Activated naive CD8-positive, alpha-beta T cell treated with anti-CD3 and anti-CD28 coated beads for 36 hours (primary cell): ENCODE measurements at places on chromosomes 2 and 18. TPM values are rescaled to one million over a fixed set of nuclear protein-coding genes. Genes with fewer than 3 reads are reported as not detected.

Gene DOK6
- total RNA-seq: not detected

Gene SCN1A
- total RNA-seq: not detected

Gene CFAP210
- total RNA-seq: not detected

Gene CTDSP1
- total RNA-seq: 73.5 TPM

Gene TTC39C
- 43.8 TPM for total RNA-seq

Gene POLR1A
- total RNA-seq: 56.0 TPM

Gene ANKRD23
- 3.2 TPM for total RNA-seq

Gene TMEM17
- 0.25 TPM for total RNA-seq

DNA sequence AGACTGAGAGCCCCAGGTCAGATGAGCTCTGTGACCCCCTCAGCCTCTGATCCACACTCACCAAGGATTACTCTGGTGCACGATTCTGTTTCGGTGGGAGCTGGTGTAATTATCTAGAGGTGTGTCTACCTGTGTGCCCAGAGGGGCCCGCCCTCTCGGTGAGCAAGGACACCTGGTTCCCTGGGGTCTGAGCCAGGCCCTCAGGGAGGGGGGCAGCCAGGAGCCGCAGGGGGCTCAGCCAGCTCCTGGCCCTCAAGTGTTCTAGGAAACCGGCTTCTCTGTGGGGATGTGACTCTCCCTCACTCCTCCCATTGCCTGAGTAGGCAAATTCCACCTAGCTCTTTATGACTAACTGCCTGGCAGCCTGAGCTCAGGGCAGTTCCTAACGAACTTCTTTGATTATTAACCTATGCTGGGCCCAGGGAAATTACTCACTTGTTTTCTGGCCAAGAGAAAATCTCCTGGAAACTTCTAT, 17.4 kb downstream of the AGAP1 start:
- H3K4me1 ChIP-seq: no peaks in the 10 kb centered on the region
- H3K27ac ChIP-seq: no peak overlapping the region
- H3K27me3 ChIP-seq: peaks cover 18% of the 10 kb centered on the region

- no peak for DNase-seq
- no peak overlapping the region for H3K27ac ChIP-seq
- no peak overlapping the region for H3K4me3 ChIP-seq
- peaks cover 24% of the 10 kb centered on the region for H3K4me1 ChIP-seq
These were observed 91.6 kb downstream of the EHBP1 start for GRCh38 chr2:62797107-62797506.

GRCh38 chr2:69615078-69615625, 28.4 kb downstream of the AAK1 start:
- no peak overlapping the region for H3K4me3 ChIP-seq
- peaks cover 41% of the 10 kb centered on the region for H3K4me1 ChIP-seq
- H3K27me3 ChIP-seq: no peaks in the 10 kb centered on the region
- DNase-seq: no peak

GRCh38 chr2:240638512-240639160, 13.4 kb downstream of the GPR35 start:
- no peaks in the 10 kb centered on the region for H3K4me1 ChIP-seq
- H3K27me3 ChIP-seq: no peaks in the 10 kb centered on the region
- no peaks in the 10 kb centered on the region for H3K36me3 ChIP-seq
- H3K27ac ChIP-seq: no peak overlapping the region
- H3K4me3 ChIP-seq: no peak overlapping the region

- no peaks in the 10 kb centered on the region for H3K4me1 ChIP-seq
- no peak overlapping the region for H3K4me3 ChIP-seq
- no peaks in the 10 kb centered on the region for H3K36me3 ChIP-seq
- no peak for DNase-seq
- H3K27ac ChIP-seq: no peak overlapping the region
These were observed 190.7 kb downstream of the ZBTB7C start for GRCh38 chr18:48218285-48219022.

DNA sequence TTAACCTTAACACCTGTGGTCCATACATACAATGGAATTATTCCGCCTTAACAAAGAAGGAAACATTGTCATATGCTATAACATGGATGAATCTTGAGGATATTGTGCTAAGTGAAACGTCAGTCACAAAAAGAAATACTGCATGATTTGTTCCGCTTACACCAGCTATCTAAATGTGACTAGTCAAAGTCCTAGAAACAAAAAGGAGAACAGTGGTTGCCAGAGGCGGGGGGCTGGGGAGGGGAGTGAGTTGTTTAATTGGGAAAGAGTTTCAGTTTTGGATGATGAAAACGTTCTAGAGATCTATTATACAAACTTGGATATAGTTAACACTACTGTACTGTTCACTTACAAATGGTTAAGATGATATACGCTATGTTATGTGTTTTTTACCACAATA, 72.0 kb downstream of the SPRED2 start:
- no peak overlapping the region for H3K27ac ChIP-seq
- H3K36me3 ChIP-seq: no peaks in the 10 kb centered on the region
- DNase-seq: no peak

- no peak overlapping the region for H3K4me3 ChIP-seq
- no peak for DNase-seq
- H3K27me3 ChIP-seq: peaks cover 5% of the 10 kb centered on the region
- H3K36me3 ChIP-seq: no peaks in the 10 kb centered on the region
- H3K4me1 ChIP-seq: no peaks in the 10 kb centered on the region
- no peak overlapping the region for H3K27ac ChIP-seq
These were observed 314.0 kb upstream of the ID2 start for GRCh38 chr2:8367833-8368232.

GRCh38 chr2:33670392-33670937, 71.4 kb upstream of the FAM98A start:
- no peaks in the 10 kb centered on the region for H3K36me3 ChIP-seq
- no peaks in the 10 kb centered on the region for H3K4me1 ChIP-seq
- no peak for DNase-seq
- no peak overlapping the region for H3K27ac ChIP-seq
- no peak overlapping the region for H3K4me3 ChIP-seq

DNA sequence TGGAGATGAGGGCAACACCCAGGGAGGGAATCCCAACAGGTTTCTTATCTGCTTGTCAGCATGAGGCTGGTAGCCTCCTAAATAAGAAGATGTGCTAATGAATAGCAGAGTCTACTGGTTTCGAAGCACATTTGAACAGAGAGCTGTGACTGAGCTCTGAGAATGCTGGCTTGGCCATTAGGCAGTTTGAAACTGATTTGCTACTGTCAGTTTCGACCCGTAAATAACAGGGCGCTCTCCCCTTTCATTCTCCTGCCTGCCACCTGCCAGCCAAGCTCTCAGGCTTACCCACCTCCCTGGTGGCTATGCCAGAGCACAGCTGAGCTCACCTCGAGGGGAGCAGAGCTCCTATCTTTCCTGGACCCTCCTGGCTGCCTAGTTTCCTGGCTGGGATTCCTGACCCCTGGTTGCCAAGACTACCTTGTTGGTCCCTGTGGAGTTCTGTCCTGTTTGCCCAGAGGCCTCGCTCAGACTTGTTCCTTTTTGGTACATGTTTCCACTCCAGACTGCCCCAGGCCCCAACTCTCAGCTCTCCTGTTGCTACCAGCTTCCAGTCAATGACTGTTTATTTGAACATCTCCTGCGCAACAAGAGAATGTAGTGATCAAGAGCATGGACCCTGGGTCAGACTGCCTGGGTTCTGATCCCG, 102.3 kb upstream of the ALPP start:
- H3K4me1 ChIP-seq: peaks cover 5% of the 10 kb centered on the region
- no peaks in the 10 kb centered on the region for H3K27me3 ChIP-seq
- H3K36me3 ChIP-seq: peaks cover 26% of the 10 kb centered on the region
- H3K4me3 ChIP-seq: no peak overlapping the region
- H3K27ac ChIP-seq: no peak overlapping the region

GRCh38 chr2:98468621-98469236, 24.1 kb downstream of the INPP4A start:
- H3K4me1 ChIP-seq: peaks cover 91% of the 10 kb centered on the region
- DNase-seq: peak; percentile 71
- peak overlapping the region; percentile 84 for H3K27ac ChIP-seq

DNA sequence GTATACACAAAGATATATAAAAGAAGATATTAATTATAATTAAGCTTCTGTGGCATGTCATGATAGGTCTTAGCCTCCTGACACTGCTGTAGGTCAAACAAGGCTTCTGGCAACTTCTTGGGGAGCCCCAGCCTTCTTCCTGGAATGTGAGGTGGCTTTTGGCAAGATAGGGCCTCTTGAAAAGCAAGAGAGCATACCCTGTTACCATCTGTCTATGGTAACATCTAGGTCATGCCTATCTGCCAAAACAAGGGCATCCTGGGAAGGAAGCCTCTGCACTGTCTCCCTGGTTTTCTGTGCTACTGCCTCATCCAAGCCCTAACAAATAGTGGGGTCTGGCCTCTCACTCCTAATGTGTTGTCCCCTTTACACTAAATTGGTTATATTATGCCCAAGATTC, 70.9 kb downstream of the CCDC148 start:
- no peaks in the 10 kb centered on the region for H3K36me3 ChIP-seq
- DNase-seq: no peak
- no peak overlapping the region for H3K4me3 ChIP-seq
- no peak overlapping the region for H3K27ac ChIP-seq
- peaks cover 9% of the 10 kb centered on the region for H3K27me3 ChIP-seq

DNA sequence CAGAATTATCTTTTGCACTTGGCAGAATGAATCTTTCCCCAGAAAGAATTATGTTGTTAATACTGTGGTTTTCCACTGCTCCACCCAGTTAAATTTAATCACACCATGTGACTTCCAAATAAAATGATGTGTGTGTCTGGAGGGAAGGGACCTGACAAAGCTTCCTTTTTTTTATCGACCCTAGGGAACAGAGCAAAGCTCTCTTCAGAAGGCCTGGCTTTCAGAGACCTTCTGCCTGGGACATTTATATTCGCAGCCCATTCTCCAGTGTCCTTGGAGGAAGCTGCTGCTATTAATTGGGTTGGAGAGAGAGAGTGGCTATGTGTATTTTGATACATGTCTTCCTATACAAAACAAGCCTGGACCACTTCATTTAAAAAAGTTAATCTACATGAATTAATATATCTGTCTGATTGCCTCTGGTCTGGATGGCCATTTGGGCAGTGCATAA, 233.7 kb downstream of the PRKCE start:
- H3K27ac ChIP-seq: no peak overlapping the region
- no peak overlapping the region for H3K4me3 ChIP-seq
- H3K4me1 ChIP-seq: peaks cover 15% of the 10 kb centered on the region
- no peak for DNase-seq

DNA sequence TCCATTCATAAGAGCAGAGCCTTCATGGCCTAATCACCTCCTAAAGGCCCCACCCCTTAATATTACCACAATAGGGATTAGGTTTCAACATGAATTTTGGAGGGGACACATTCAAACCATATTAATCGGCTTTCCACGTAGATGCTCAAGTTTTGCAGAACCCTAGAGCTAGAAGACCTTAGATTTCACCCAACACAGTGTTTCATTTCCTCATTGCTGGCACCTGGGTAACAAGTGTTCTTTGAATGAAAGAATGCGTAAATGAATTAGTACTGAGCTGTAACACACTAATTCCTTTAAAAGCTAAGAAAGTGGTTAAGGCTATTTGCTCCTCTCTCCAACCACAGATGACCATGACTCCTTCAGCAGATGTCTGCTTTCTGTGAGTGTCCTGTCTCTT, 252.5 kb downstream of the SMAD2 start:
- H3K36me3 ChIP-seq: no peaks in the 10 kb centered on the region
- no peaks in the 10 kb centered on the region for H3K4me1 ChIP-seq
- no peak overlapping the region for H3K27ac ChIP-seq
- H3K4me3 ChIP-seq: no peak overlapping the region
- no peaks in the 10 kb centered on the region for H3K27me3 ChIP-seq

DNA sequence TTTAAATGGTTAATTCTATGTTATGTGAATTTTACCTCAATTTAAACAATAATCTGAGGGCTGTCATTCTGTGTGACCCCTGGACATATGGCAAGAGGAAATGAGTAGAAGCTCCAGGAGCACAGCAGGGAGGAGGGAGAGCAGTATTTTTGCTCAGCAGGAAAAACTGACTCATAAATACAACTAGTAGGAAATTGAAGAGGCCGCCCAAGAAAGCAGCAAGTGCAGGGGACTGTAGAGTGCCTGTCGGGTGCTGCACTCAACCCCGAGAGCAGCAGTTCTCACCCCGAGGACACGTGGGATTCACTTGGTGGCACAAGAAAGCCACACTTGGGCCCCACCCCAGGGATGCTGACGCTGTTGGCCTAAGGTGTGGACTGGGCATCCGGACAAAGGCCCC, 60.8 kb downstream of the NPAS2 start:
- no peaks in the 10 kb centered on the region for H3K27me3 ChIP-seq
- no peak overlapping the region for H3K27ac ChIP-seq
- H3K4me1 ChIP-seq: peaks cover 14% of the 10 kb centered on the region
- H3K36me3 ChIP-seq: no peaks in the 10 kb centered on the region

GRCh38 chr2:133790711-133791110, 222.4 kb upstream of the NCKAP5 start:
- no peaks in the 10 kb centered on the region for H3K27me3 ChIP-seq
- H3K4me1 ChIP-seq: no peaks in the 10 kb centered on the region
- peaks cover 1% of the 10 kb centered on the region for H3K36me3 ChIP-seq
- H3K4me3 ChIP-seq: no peak overlapping the region
- no peak for DNase-seq
- no peak overlapping the region for H3K27ac ChIP-seq

- no peak overlapping the region for H3K4me3 ChIP-seq
- H3K27ac ChIP-seq: no peak overlapping the region
- H3K4me1 ChIP-seq: peaks cover 6% of the 10 kb centered on the region
These were observed 45.6 kb upstream of the RNU4ATAC start for GRCh38 chr2:121485039-121485438.

DNA sequence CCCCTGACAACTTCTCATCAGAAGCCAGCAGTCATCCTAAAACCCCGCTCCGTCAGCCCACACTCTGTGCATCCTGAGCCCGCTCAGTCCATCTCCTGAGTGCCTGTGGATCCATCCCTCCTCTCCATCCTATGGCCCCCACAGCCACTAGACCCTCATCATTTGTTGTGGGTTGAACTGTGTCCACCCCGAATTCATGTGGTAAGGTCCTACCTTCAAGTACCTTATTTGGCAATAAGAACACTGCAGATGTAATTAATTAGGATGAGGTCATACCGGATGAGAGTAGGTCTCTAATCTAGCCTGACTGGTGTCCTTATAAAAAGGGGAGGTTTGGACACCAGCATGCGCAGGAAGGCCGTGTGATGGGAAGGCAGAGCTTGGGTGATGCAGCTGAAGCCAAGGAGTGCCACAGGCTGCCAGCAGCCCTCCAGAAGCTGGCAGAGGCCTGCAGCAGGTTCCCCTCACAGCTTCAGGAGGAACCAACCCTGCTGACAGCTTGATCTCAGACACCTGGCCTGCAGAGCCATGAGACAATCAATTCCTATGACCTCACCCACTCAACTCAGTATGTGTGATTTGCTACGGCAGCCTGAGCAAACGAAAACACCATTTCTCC, 192.4 kb downstream of the ZBTB7C start:
- no peak overlapping the region for H3K27ac ChIP-seq
- no peak for DNase-seq
- no peak overlapping the region for H3K4me3 ChIP-seq

DNA sequence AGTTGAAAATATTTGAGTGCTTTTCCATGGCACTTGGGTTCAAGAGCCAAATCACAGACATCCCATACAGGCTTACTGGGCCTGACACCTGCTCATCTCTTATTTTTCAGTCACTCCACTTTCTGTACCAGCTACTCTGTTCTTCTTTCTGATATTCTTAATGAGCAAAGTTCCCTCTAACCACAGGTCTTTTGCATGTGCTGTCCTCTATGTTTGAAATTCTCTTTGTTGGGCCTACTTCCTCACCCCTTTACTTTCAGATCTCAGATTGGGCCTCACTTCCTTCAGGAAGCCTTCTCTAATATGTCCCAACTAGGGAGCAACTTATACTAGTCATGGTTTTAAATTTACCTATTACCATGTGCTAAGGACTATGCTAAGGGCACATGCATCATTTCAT, 81.8 kb upstream of the RBMS1 start:
- no peak for DNase-seq
- no peak overlapping the region for H3K27ac ChIP-seq
- H3K4me3 ChIP-seq: no peak overlapping the region
- H3K27me3 ChIP-seq: no peaks in the 10 kb centered on the region
- H3K4me1 ChIP-seq: no peaks in the 10 kb centered on the region
